ENCODE measurements at places on chromosomes 5 and 9. TPM values are rescaled to one million over a fixed set of nuclear protein-coding genes. Genes with fewer than 3 reads are reported as not detected.

MPDZ gene
- not detected for total RNA-seq

TUT7 gene
- total RNA-seq, result 55.6 TPM

ARHGAP26 gene
- total RNA-seq, result 21.3 TPM

FPGS gene
- 71.2 TPM for total RNA-seq

ANKRD31 gene
- total RNA-seq, result 0.47 TPM

OBP2B gene
- not detected for total RNA-seq

ECM2 gene
- total RNA-seq, result not detected

PCDHB5 gene
- total RNA-seq, result 0.12 TPM

TAF11L7 gene
- total RNA-seq, result not detected

CDKN2B-AS1 gene
- total RNA-seq, result 1.6 TPM

- no peak for DNase-seq
These were observed 71.8 kb upstream of the CD180 start for GRCh38 chr5:67268231-67269021.

- no peak for DNase-seq
These were observed 431.3 kb upstream of the ITGA1 start for GRCh38 chr5:52356311-52356918.

- no peak for DNase-seq
These were observed 7.4 kb downstream of the CCDC187 start for GRCh38 chr9:136296434-136297015.

DNA sequence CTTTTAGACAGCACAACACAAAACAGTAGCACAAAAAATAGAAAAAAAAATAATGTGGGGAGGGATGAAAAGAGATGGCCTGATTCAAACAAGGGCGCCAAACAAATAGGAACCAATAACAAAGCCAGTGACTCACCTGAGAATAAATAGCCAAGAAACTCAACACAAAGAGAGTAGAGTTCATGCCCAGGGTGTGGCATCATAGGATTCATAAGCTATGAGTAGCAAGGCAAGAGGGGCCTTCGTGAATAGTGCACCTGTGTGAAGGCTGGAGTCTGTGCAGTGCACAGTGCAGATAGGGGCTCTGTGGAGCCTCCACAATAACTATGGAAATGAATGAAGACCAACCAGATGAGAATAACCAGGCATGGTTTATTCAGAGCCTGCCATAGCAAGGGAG, 541.7 kb downstream of the SPOCK1 start:
- no peak for DNase-seq

- no peak for DNase-seq
These were observed 144.4 kb downstream of the BNC2 start for GRCh38 chr9:16726029-16726428.

DNA sequence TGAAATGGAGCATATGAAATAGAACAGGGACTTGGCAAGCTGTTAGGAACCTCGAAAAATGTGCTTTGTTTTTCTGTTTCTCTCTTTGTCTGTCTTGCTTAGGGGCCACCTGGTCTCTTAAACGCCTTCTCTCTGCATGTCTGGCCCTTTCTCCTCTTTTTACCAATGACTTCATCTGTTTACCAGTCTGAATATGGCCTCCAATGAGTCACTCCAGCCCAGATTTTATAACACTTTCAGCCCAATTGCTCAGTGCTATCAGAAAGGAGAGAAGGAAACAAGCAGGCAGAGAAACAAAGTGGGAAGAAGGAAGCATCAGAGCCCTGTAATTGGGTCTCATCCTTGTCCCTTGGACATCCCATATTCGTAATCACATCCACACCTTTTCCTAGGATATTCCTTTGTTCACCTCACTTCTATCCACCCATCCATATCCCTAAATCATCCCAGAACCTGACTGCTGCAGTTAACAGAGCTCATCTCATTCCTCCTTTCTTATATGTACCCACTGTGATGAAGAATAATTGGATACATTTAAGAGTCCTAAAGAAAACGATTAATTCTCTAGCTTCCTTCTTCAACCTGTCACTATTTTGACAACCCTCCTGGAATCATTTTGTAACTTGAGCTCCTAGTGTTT, 151.8 kb upstream of the GPR151 start:
- DNase-seq, result no peak

GRCh38 chr5:133934311-133934710, 34.1 kb downstream of the C5orf15 start:
- no peak for DNase-seq

DNA sequence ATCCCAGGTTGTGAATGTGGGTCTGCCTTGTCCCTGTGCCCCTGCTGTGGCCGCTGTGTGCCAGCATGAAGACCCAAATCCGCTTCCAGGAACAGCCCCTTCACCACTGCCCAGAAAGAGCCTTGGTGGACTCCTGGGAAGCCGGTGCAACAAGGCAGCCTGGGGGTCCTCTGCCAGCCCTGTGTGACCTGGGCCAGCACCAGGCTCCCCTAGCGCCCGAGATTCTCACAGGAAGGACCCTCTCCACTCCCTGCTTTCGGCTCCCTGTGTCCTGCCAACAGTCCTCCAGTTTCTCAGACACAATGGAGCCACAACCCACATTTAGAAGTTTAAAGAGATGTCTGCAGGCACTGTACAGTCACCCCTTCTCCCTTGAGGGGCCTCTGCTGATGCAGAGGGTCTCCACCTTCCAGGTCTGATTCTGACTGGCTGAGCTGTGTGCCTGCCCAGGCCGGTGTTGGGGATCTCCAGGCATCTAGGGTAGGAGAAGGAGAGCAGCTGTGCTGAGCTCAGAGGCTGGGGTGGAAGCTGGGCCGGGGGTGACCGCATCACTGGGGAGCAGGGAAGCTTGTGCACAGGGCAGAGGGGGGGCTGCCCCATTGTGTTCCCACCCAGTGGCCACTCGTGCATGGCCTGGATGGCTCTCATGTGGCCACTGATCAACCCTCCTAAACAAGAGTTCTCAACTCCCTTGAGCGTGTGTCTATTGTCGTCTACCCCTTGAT, 174.0 kb downstream of the IRX2 start:
- no peak for DNase-seq

GRCh38 chr9:21265421-21266189, 25.8 kb upstream of the IFNA14 start:
- DNase-seq, result no peak

DNA sequence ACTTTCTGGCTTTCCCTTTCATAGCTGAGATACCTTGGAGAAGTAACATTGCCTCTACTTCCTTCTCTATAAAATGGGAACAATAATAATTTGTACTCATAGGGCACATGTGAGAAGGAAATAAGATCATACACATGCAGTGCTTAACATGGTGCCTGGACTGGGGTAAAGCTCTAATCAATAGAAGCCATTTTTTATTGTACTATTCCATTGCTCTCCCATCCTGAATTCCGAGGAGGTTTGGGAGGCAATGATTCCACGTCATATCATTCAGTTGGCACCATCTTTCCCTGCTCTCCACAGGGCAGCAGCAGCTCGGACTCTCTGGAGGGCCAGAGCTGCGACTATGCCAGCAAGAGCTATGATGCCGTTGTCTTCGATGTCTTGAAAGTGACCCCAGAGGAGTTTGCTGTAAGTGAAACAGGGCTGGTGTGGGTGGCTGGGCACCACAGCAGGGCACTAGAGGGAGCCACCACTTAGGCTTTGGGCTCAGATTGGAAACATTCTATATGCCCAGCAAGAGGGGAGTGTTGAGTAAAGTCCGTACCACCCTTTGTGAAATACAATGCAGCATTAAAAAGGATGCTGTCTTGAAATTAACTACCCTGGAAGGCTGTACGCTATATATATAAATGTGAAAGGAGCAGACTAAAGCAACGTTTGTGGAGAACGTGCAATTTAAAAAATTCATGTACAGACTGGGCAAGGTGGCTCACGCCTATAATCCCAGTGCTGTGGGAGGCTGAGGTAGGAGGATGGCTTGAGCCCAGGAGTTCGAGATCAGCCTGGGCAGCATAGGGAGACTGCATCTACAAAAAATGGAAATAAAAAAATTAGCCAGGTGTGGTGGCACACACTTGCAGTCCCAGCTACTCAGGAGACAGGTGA, 51.2 kb downstream of the RALGPS1 start:
- no peak for DNase-seq

- DNase-seq, result no peak
These were observed 280.5 kb upstream of the IRX4 start for GRCh38 chr5:2163060-2163856.

DNA sequence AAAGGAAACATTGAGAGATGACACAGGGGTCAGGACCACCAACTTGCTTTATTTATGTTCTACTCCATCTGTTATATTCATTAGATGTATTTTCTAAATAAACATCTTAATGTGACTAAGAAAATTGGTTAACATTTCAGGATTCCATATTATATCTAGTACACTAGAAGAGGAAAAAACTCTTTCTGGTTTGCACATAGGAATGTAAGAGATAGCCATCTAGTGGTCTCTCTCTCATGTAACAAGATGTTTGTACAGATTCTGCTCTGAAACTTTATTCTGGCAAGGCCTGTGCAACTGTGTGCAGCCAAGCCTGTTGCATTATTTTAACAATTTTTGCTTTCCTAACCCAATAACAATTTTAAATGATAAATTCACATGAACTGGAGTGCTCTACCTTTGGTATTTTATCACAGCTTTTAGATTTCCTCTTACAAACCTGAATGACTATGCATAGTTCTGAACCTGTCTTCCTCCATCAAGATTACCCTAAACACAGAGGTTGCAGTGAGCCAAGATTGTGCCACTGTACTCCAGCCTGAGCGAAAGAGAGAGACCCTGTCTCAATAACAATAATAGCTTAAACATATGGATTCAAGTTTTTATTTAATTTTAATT, 148.2 kb downstream of the GIN1 start:
- no peak for DNase-seq

GRCh38 chr5:104297076-104297475, 734.5 kb upstream of the NUDT12 start:
- DNase-seq, result no peak

DNA sequence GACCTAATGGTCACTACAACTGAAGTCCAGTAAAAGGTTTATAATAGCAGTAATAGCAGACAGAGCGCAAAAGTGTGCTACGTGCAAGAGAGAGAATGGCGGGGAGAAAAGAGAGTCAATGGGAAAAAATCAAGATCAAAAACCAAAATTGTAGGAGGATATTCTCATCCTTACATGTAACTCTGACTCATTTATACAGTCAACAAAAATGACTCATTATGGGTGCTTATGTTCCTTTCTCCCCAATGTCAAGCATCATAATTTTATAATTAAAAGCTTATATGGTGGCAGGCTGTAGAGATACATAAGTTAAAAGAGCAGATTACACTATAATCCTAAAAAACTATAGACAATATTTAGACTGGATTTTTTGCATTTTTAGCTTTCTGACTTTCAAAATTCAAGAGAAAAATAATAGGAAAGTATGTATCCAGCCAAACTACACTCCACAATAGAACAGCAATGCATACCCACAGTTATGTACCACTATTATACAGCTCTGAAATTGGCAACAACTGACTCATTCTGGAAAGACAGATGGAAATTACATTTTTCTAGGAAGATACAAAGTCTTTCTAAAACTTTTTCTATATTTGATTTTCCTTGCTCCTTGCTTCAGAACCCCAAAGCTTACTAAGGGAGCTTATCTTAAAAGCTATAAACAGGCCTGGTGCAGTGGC, 78.4 kb downstream of the PLPP1 start:
- DNase-seq, result no peak

- no peak for DNase-seq
These were observed 36.2 kb upstream of the CCDC180 start for GRCh38 chr9:97271292-97271691.

GRCh38 chr9:21504894-21505293, 22.8 kb upstream of the IFNE start:
- no peak for DNase-seq

GRCh38 chr5:58764199-58764598, 181.3 kb downstream of the RAB3C start:
- DNase-seq, result no peak

DNA sequence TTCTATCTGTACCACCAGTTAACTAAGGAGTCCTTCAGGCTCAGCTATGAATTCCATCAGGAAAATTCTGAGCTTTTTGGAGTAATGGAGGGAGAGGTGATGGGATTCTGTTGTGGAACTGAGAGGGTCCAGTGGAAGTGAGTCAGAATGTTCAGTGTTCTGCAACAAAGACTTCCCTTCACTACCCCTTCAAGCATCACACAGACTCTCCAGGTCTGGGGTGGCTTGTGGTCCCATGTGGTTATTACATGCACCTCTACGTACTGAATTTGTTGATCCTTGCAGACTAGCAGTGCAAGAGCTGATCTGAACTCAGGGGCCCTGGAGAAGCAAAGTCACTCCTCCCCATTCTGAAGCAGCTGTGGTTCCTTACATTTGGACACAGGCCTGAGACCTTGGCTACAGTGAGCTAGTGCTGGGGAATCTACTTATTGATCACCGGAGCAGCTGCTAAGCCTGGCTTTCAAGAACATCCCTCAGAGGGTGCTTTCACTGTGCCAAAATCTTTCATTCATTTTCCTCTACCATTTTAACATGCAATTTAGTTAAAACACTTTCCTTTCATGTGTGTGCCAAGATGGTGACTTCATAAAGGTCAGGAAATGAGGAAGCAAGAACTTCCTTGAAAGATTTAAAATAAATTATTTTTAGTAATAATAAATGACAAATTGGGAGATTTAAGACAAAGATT, 75.0 kb upstream of the TNC start:
- no peak for DNase-seq

- peak; percentile 63 for DNase-seq
These were observed 849 bp upstream of the RGMB start for GRCh38 chr5:98772415-98773213.

DNA sequence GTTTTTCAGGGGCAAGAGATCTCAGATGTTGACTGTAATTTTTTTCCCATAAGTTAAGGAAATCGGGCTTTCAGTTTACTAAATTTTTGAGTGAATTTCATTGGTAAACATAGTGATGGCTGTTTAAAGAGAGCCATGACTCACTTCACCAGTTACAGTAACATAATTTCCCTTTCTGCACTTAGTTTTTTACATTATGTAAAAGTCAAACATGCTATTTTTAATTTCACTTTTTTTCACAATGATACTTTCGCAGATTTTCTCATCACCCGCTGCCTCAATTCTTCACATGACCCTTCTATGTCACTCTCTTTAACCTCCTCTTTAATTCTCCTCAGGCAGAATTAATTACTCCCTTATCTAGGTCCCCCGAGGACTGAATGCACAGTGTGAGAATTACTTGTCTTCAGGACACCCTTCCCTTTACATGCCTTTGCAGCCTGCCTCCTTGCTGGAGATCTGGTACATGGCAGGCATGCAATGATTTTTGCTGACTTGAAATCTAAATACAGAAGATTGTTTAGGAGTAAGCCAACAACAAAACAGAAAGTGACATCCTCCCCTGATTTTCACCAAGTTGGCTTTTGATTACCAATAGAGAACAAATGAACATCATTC, 217.5 kb upstream of the S1PR3 start:
- DNase-seq, result no peak
